ENCODE measurements at places on chromosomes 11 and 22. TPM values are rescaled to one million over a fixed set of nuclear protein-coding genes. Genes with fewer than 3 reads are reported as not detected.
A peak's percentile ranks its signal among the peaks of the same experiment; 100 is the strongest.

GRCh38 chr11:44270403-44271273 is 39.3 kb downstream of the ALX4 start:
- H3K27me3 ChIP-seq = no peaks in the 10 kb centered on the region
- no peaks in the 10 kb centered on the region for H3K36me3 ChIP-seq
- DNase-seq = no peak

DNA sequence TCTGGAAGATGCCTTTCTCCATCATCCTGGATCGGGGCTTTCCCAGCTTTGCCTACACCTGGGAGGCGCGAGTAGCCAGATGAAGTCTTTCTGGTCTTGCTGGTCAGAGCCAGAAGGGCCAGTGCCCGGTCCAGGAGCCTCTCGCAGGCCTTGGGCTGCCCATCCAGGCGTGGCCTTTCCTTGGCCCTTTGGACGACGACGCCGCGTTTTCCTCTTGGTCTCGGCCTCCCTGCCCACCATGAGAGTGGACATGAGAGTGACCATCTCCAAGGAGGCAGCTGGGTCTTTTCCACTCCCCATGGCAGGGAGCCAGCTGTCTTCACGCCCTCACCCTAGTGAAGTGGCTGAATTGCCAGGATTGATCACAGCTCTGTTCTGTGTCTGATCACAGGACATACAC is 3.5 kb downstream of the PTDSS2 start:
- no peak for DNase-seq
- peaks cover 5% of the 10 kb centered on the region for H3K36me3 ChIP-seq
- no peak overlapping the region for H3K4me3 ChIP-seq
- H3K27ac ChIP-seq = no peak overlapping the region
- no peaks in the 10 kb centered on the region for H3K27me3 ChIP-seq

Gene CHRNA10
- total RNA-seq = 2.9 TPM

DNA sequence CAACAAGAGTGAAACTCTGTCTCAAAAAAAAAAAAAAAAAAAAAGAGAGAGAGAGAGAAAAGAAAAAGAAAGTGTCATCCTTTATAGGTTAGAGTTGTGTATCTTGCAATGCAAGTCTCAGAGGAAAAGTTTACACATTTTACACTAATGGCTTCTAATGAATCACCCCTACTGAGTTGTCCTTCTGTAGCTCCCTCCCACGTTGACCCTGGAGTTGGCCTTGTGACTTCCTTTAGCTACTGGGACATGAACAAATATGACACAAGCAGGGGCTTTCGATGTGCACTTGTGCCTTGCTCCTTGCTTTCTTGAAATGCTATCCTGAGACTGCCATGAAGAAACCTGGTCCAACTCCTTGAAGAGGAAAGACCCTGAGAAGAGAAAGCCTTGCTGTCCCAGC is 2.4 kb upstream of the SMCO4 start:
- H3K4me3 ChIP-seq = no peak overlapping the region
- H3K4me1 ChIP-seq = peaks cover 9% of the 10 kb centered on the region
- no peaks in the 10 kb centered on the region for H3K36me3 ChIP-seq

DNA sequence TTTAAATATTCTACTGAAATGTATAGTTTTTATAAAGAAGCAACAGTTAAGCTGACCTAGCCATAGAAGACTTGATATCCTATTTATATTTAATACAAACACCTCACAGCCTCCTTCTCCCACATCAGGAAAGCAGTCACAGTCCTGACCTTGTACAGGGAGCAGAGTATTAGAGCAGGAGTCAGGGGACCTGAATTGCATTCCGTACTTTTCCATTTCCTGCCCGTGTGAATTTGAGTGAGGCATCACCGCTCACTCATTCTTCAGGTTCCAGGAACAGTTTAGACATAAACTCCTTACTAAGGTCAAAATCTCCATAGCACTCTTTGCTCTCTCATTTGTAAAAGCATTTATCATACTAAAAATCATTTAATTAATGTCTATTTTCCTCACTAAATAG is 482.5 kb upstream of the FAT3 start:
- no peaks in the 10 kb centered on the region for H3K27me3 ChIP-seq
- no peak overlapping the region for H3K4me3 ChIP-seq
- no peak overlapping the region for H3K27ac ChIP-seq
- DNase-seq = no peak

Gene BDNF
- 7.1 TPM for total RNA-seq

Gene MUC5AC
- total RNA-seq = not detected

DNA sequence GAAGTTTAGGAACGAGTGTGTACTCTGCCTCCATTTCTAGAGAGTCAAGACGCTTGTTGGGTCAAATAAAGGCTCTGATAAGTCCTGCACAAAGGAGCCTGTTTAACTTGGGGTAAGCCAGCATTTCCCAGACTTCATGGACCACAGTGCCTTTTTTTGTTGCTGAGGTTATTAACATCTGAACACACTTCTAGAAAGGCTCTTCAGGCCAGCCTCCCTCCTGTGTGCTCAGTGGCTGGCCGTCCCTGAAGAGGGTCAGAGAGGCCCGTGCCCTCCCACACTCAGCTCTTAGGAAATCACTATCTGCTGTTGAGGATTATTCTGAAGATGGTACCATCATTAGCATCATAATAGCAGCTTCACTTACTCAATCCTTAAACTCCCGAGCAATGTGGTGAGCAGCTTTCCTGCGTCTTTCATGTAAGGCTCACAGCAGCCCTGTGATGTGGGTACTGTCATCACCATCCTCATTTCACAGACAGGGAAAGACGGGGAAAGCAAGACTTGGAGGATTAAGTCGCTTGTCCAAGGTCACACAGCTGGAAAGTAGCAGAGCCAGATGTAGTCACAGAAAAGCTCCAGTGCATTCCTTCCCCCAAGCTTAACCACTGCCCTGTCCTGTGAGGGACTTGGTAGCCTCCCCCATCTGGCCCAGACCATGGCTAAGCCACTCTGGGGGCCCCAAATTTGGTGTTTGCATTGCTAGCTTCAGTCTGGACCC is 71.3 kb downstream of the TSPAN18 start:
- H3K27ac ChIP-seq = peak overlapping the region; percentile 73
- DNase-seq = no peak
- peaks cover 48% of the 10 kb centered on the region for H3K4me1 ChIP-seq
- H3K4me3 ChIP-seq = no peak overlapping the region
- H3K27me3 ChIP-seq = no peaks in the 10 kb centered on the region

GRCh38 chr11:44090539-44090938 is 4.9 kb upstream of the EXT2 start:
- no peak overlapping the region for H3K27ac ChIP-seq
- H3K4me1 ChIP-seq = peaks cover 8% of the 10 kb centered on the region
- no peaks in the 10 kb centered on the region for H3K27me3 ChIP-seq
- H3K36me3 ChIP-seq = peaks cover 23% of the 10 kb centered on the region
- DNase-seq = no peak

- H3K27me3 ChIP-seq = no peaks in the 10 kb centered on the region
Observed at GRCh38 chr11:63870351-63871140, 31.6 kb downstream of the MARK2 start.

Gene PLAAT5
- 1.9 TPM for total RNA-seq

Gene FXYD6
- total RNA-seq = 114 TPM

Gene MYOD1
- not detected for total RNA-seq

DNA sequence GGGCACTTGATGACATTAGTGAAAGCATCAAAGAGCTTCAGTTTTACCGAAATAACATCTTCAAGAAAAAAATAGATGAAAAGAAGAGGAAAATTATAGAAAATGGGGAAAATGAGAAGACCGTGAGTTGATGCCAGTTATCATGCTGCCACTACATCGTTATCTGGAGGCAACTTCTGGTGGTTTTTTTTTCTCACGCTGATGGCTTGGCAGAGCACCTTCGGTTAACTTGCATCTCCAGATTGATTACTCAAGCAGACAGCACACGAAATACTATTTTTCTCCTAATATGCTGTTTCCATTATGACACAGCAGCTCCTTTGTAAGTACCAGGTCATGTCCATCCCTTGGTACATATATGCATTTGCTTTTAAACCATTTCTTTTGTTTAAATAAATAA is 10.6 kb downstream of the REXO2 start:
- no peak for DNase-seq
- H3K4me3 ChIP-seq = no peak overlapping the region
- H3K27ac ChIP-seq = no peak overlapping the region
- peaks cover 31% of the 10 kb centered on the region for H3K36me3 ChIP-seq
- peaks cover 15% of the 10 kb centered on the region for H3K4me1 ChIP-seq

DNA sequence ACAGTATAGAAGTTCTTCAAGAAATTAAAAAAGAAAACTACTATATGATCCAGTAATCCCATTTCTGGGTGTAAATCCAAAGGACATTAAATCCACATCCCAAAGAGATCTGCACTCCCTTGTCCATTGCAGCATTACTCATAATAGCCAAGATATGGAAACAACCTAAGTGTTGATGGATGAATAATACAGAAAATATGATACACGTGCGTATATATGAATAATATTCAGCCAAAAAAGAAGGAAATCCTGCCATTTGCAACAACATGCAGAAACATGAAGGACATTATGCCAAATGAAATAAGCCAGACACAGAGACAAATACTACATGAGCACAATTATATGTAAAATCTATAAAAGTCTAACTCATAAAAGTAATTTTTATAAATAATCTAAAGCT is 306.3 kb upstream of the ANO3 start:
- H3K4me3 ChIP-seq = no peak overlapping the region
- no peak for DNase-seq
- peaks cover 39% of the 10 kb centered on the region for H3K4me1 ChIP-seq
- H3K27me3 ChIP-seq = no peaks in the 10 kb centered on the region
- H3K36me3 ChIP-seq = peaks cover 3% of the 10 kb centered on the region
- no peak overlapping the region for H3K27ac ChIP-seq

Gene MISFA
- 7.6 TPM for total RNA-seq

Gene PATE3
- not detected for total RNA-seq

GRCh38 chr11:68168694-68169093 is 44.4 kb downstream of the KMT5B start:
- no peak overlapping the region for H3K4me3 ChIP-seq
- H3K27me3 ChIP-seq = no peaks in the 10 kb centered on the region
- no peak overlapping the region for H3K27ac ChIP-seq
- peaks cover 30% of the 10 kb centered on the region for H3K36me3 ChIP-seq
